ENCODE measurements at places on chromosomes 5 and 9. TPM values are rescaled to one million over a fixed set of nuclear protein-coding genes. Genes with fewer than 3 reads are reported as not detected.

The ADAMTS6 gene
- total RNA-seq: 15.4 TPM

The PWWP2A gene
- 23.7 TPM for total RNA-seq

The PRR16 gene
- 2.3 TPM for total RNA-seq

The CCNI2 gene
- not detected for total RNA-seq

The ZNF658 gene
- total RNA-seq: 5.6 TPM

The BRIX1 gene
- 12.9 TPM for total RNA-seq

The OBP2B gene
- not detected for total RNA-seq
